ENCODE measurements at places on chromosomes 13 and 19. TPM values are rescaled to one million over a fixed set of nuclear protein-coding genes. Genes with fewer than 3 reads are reported as not detected.

FCHO1 gene
- total RNA-seq = 0.21 TPM

AP1M2 gene
- total RNA-seq = not detected

PRR36 gene
- not detected for total RNA-seq

BCL2L12 gene
- total RNA-seq = 10.1 TPM

LGI4 gene
- total RNA-seq = 4.9 TPM

C3 gene
- total RNA-seq = 27.2 TPM

PSG2 gene
- total RNA-seq = not detected

POLR1D gene
- 70.6 TPM for total RNA-seq

GRCh38 chr13:24452044-24452443, 60.5 kb downstream of the PARP4 start:
- no peak overlapping the region for H3K4me3 ChIP-seq
- peaks cover 97% of the 10 kb centered on the region for H3K36me3 ChIP-seq
- no peak overlapping the region for H3K27ac ChIP-seq
- no peak for DNase-seq
- H3K27me3 ChIP-seq = no peaks in the 10 kb centered on the region
- no peaks in the 10 kb centered on the region for H3K4me1 ChIP-seq

DNA sequence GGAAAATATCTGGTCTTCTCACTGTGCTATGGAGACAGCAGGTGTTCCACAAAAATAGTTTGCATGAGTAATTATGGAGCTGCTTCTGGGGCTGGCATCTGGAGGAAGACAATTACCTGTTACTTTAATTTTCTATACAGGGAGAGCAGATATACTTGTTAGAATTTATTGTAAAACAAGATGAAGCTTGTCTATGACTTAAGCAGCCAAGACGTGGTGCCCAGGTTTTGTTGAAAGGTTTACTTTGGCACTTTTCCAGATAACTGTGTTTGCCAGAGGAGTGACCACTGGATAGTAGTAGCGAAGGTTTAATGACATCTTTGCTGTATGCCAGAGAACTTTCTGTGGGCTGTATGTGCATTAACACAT, 134.5 kb upstream of the KL start:
- H3K4me1 ChIP-seq = no peaks in the 10 kb centered on the region
- no peaks in the 10 kb centered on the region for H3K27me3 ChIP-seq
- H3K27ac ChIP-seq = no peak overlapping the region
- H3K36me3 ChIP-seq = no peaks in the 10 kb centered on the region

- H3K36me3 ChIP-seq = peaks cover 58% of the 10 kb centered on the region
- no peak overlapping the region for H3K27ac ChIP-seq
- H3K4me1 ChIP-seq = no peaks in the 10 kb centered on the region
- H3K27me3 ChIP-seq = no peaks in the 10 kb centered on the region
Observed at GRCh38 chr13:42174344-42175162, 97.4 kb upstream of the AKAP11 start.

- H3K27me3 ChIP-seq = no peaks in the 10 kb centered on the region
- H3K4me1 ChIP-seq = no peaks in the 10 kb centered on the region
- DNase-seq = no peak
- no peak overlapping the region for H3K4me3 ChIP-seq
Observed at GRCh38 chr13:90049989-90050671, 1297.4 kb upstream of the MIR17HG start.

DNA sequence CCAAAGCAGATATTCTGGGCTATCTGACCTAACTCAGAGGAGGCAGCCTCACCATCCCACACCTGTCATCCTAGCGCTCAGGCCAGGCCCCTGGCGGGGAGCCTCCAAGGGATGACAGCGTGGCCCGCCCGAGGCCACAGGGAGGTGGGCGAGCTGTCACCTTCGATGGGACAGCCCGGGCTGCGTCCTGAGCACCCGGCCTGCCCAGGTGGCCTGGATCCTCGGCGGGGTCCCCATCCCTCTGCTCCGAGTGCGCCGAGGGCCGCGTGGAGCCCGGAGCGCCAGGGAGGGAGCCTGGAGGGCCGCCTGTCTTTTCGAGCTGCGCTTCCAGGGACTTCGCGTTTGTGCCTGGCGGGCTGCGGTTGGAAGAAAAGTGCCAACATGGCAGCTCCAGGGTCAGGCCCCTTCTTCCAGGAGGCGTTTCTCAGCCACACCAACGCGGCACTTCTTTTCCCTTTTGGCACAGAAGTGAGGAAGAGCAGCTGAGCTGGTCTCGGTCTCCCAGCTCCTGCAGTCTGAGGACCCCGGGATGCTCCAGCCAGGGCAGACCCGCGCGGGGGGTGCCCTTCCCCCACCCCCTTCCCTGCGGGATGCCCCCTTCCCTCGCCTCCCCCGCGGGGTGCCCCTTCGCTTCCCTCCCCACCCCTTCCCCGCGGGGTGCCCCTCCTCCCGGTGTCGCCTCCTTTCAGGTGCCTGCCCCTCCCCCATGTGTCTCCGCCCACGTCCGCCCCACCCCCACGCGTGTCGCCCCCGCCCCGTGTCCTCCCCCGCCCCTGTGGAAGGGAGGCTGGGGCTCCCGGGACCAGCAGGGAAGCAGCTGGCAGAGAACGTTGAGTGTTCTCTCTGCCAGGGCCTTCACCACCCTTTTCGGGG, 42.3 kb downstream of the GJA3 start:
- peaks cover 3% of the 10 kb centered on the region for H3K4me1 ChIP-seq
- peak overlapping the region; percentile 81 for H3K4me3 ChIP-seq
- H3K27me3 ChIP-seq = no peaks in the 10 kb centered on the region
- peak overlapping the region; percentile 70 for H3K27ac ChIP-seq

DNA sequence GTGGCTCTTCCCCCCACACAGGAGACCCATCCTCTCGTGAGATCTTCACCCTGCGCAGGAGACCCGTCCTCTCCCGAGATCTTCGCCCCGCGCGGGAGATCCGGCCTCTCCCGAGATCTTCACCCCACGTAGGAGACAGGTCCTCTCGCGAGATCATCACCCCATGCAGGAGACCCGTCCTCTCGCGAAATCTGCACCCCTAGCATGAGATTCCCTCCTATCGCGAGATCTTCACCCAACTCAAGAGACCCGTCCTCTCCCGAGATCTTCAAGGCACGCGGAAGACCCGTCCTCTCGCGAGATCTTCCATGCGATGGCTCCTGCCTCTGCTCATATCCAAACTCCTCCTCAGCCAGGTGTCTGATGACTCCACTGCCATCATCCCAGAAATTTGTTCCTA, 24.3 kb downstream of the LAIR2 start:
- no peak overlapping the region for H3K27ac ChIP-seq
- no peaks in the 10 kb centered on the region for H3K36me3 ChIP-seq
- H3K27me3 ChIP-seq = peaks cover 11% of the 10 kb centered on the region
- no peak for DNase-seq

GRCh38 chr13:58397596-58398387, 766.2 kb downstream of the PCDH17 start:
- H3K4me3 ChIP-seq = no peak overlapping the region
- no peaks in the 10 kb centered on the region for H3K4me1 ChIP-seq
- no peaks in the 10 kb centered on the region for H3K27me3 ChIP-seq
- H3K27ac ChIP-seq = no peak overlapping the region
- no peaks in the 10 kb centered on the region for H3K36me3 ChIP-seq

DNA sequence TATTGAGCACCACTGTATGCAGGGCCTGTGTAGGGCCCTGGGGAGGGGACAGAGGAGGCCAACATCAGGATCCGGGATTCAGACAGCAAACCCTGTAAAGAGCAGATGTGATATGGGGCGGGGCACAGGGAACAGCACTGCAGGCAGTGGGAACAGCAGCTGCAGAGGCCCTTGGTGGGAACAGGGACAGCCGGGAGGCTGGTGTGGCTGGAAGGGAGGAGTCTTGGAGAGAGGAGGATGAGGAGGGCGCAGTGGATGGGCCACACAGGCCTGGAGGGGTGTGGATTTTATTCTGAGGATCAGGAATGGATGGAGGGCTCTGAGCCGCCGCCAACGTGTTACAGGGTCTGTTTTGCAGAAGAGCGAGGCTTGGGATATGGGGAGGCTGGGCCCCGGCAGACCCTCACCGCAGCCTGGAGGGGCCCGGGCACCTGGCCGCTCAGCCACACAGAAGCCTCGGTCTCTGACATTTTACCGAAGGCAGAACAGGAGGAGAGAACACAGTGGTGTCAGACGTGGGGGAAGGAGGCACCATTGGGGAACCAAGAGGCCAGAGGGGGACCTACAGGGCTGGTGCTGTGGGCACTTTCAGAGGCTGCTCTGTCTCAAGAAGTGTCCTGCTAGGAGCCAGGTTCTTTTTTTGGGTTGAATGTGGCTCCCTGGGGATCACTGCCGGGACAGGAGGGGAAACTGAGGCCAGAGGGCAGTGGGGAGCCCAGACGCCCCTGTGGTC, 6.9 kb downstream of the EFNA2 start:
- H3K36me3 ChIP-seq = no peaks in the 10 kb centered on the region
- no peak for DNase-seq
- H3K27me3 ChIP-seq = peaks cover 80% of the 10 kb centered on the region
- peaks cover 2% of the 10 kb centered on the region for H3K4me1 ChIP-seq
- H3K27ac ChIP-seq = no peak overlapping the region

DNA sequence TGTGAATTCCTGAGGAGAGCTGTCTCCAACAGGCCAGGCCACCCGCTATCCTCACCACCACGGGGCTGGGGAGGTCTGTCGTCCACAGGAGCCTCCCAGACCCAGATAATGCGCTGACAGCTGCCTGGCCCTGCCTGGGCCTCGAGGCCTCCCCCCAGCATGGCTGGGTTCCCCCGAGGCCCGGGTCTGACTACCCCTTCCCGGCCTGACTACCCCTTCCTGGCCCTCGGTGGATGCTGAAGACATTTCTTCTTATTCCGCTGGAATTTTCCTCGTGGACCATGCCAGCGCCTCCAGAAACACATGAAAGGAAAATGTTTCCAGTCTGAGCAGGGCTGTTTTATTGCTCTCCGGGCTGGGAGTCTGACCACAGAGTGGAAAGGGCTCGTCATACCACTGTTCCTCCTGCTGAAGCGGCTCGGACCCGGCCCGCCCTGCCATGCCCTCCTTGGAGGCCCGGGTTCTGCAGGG, 16.8 kb upstream of the COMP start:
- H3K27me3 ChIP-seq = peaks cover 24% of the 10 kb centered on the region
- H3K4me3 ChIP-seq = no peak overlapping the region
- DNase-seq = no peak
- no peaks in the 10 kb centered on the region for H3K4me1 ChIP-seq
- H3K27ac ChIP-seq = no peak overlapping the region

GRCh38 chr19:7932276-7932929, 6.5 kb upstream of the CTXN1 start:
- no peak overlapping the region for H3K4me3 ChIP-seq
- H3K36me3 ChIP-seq = peaks cover 32% of the 10 kb centered on the region
- H3K27me3 ChIP-seq = no peaks in the 10 kb centered on the region
- DNase-seq = no peak
- H3K27ac ChIP-seq = no peak overlapping the region

- no peak overlapping the region for H3K27ac ChIP-seq
- DNase-seq = no peak
- H3K4me3 ChIP-seq = no peak overlapping the region
- H3K36me3 ChIP-seq = no peaks in the 10 kb centered on the region
Observed at GRCh38 chr13:36395280-36395679, 37.0 kb upstream of the CCNA1 start.

DNA sequence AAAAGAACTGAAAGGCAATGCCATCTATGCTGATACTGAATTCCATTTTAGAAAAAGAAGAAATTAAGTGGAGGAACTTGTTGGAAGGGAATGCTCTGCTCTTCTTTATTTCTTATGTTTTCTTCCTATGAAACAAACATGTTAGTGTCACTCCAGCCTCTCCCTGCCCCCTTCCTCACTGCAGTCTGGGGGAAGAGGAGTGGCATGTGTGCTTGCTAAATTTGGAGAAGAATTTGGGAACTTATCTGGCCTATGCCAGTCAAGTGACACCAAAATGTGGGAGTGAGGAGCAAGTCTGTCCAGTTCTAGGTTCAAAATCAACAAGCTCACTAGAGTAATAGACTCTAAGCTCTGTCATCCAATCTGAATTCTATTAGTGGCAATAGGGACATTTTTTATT, 214.6 kb downstream of the RBM26 start:
- H3K4me1 ChIP-seq = no peaks in the 10 kb centered on the region
- no peaks in the 10 kb centered on the region for H3K27me3 ChIP-seq
- no peak overlapping the region for H3K4me3 ChIP-seq

GRCh38 chr13:85091631-85092234, 707.5 kb downstream of the SLITRK6 start:
- H3K27ac ChIP-seq = no peak overlapping the region
- H3K4me1 ChIP-seq = no peaks in the 10 kb centered on the region
- H3K4me3 ChIP-seq = no peak overlapping the region
- H3K36me3 ChIP-seq = no peaks in the 10 kb centered on the region
- no peaks in the 10 kb centered on the region for H3K27me3 ChIP-seq

GRCh38 chr13:79491715-79492114, 10.8 kb downstream of the NDFIP2 start:
- DNase-seq = no peak
- no peak overlapping the region for H3K27ac ChIP-seq
- H3K36me3 ChIP-seq = no peaks in the 10 kb centered on the region
- H3K27me3 ChIP-seq = no peaks in the 10 kb centered on the region
- H3K4me3 ChIP-seq = no peak overlapping the region
- peaks cover 9% of the 10 kb centered on the region for H3K4me1 ChIP-seq

- peak overlapping the region; percentile 59 for H3K27ac ChIP-seq
- DNase-seq = no peak
- peak overlapping the region; percentile 15 for H3K4me3 ChIP-seq
- H3K27me3 ChIP-seq = no peaks in the 10 kb centered on the region
- H3K36me3 ChIP-seq = peaks cover 14% of the 10 kb centered on the region
- peaks cover 8% of the 10 kb centered on the region for H3K4me1 ChIP-seq
Observed at GRCh38 chr19:23378948-23379347, 16.3 kb downstream of the ZNF91 start.

DNA sequence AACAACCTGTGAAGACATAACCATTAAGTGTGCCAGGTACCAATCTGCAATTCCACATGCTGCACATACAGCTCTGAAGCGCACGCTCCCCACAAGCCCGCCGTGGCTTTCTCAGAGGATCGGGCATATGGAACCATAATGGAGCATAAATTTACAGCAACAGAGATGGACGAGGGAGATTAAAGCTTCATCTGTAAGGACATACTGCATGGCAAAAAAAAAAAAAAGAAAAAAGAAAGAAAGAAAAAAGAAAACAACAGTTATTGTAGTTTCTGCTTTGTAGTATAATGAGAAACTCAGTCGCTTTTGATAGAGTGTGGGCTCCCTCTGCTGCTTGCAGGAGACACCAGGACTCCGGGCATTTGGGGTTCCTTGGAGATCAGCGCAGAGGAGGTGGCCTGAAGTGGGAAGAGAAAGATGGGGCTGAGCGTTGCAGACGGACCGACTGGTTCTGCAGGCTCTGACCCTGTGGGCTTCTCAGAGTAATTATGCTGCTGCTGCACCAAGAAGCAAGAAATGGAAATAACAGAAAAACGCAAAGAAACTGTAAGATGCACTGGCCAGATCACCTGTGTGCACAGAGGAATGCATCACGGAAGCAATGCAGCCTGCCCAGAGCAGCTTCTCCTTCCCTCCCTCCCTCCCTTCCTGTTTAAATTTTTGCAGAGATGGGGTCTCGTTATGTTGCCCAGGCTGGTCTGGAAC, 10.8 kb upstream of the PDCD5 start:
- peaks cover 30% of the 10 kb centered on the region for H3K27me3 ChIP-seq
- H3K36me3 ChIP-seq = no peaks in the 10 kb centered on the region
- peak; percentile 34 for DNase-seq
- no peak overlapping the region for H3K4me3 ChIP-seq

GRCh38 chr13:112992931-112993680, 24.1 kb downstream of the MCF2L start:
- no peak for DNase-seq
- no peak overlapping the region for H3K4me3 ChIP-seq
- peaks cover 14% of the 10 kb centered on the region for H3K4me1 ChIP-seq
- no peak overlapping the region for H3K27ac ChIP-seq
- H3K27me3 ChIP-seq = no peaks in the 10 kb centered on the region
- H3K36me3 ChIP-seq = no peaks in the 10 kb centered on the region

GRCh38 chr19:13782537-13782936, 8.3 kb downstream of the C19orf53 start:
- H3K36me3 ChIP-seq = peaks cover 19% of the 10 kb centered on the region
- H3K27me3 ChIP-seq = no peaks in the 10 kb centered on the region
- no peak overlapping the region for H3K4me3 ChIP-seq
- H3K4me1 ChIP-seq = peaks cover 26% of the 10 kb centered on the region
- no peak for DNase-seq

Measured in heart right ventricle (tissue), 16 donors.